HL-60 (cell line): ENCODE measurements at places on chromosomes 6 and 20.

- no peak for DNase-seq
Observed at GRCh38 chr6:89530982-89531381, 98.0 kb downstream of the ANKRD6 start.

DNA sequence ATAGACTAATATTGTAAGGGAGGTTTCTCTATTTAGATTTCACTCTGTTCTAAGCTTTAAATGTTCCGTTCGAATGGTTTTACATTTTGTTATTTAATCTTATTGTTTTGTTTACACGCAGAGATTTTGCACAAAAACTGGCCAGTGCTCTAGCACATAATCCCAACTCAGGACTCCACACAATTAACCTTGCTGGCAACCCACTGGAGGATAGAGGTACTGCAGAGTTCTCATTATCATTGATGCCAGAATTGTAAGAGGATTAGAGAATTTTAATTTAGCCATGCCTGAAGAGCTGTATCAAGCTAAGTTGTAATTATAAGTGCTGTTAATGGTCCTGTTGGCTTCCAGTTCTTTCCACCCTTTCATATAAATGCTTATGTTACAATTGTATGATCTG, 179.7 kb upstream of the SCGN start:
- no peak for DNase-seq

DNA sequence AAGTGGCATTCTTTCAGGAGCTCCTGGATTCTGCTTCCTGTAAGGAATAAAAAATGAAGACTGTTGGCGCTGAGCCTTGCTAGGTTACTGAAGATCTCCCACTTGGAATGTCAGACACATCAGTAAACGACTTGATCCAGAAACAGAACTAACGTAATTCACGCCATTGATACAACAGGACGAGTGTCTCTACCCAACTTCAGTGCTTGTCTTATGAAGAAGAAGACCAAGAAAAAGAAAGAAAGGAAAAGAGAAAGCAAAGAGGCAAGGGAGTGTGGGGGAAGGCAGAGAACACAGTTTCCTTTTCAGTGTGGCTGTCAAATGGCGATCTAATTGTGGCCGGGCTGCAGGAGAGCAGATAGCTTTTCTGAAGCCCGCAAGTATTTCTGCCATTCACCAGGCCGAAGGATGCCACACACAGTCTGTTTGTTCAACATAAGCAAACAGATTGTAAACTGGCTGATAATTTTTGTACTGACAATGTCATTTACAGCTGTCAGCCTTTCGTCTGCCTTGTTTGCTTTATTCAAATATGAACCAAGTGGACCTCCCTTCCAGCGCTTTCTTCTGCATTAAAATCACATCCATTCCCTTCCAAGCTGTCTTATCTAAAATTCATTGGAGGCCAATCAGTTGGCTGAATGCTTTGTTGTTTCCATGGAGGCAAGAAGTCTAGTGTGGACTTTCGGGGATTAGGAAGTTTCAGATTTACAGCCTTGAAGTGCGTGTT, 180.6 kb downstream of the FOXA2 start:
- DNase-seq, result no peak

GRCh38 chr6:125811259-125811658, 20.5 kb downstream of the NCOA7 start:
- no peak for DNase-seq
